ENCODE measurements at places on chromosomes 13 and 19.

GRCh38 chr13:32086791-32087441 lies 55.3 kb downstream of the FRY start:
- DNase-seq: no peak

DNA sequence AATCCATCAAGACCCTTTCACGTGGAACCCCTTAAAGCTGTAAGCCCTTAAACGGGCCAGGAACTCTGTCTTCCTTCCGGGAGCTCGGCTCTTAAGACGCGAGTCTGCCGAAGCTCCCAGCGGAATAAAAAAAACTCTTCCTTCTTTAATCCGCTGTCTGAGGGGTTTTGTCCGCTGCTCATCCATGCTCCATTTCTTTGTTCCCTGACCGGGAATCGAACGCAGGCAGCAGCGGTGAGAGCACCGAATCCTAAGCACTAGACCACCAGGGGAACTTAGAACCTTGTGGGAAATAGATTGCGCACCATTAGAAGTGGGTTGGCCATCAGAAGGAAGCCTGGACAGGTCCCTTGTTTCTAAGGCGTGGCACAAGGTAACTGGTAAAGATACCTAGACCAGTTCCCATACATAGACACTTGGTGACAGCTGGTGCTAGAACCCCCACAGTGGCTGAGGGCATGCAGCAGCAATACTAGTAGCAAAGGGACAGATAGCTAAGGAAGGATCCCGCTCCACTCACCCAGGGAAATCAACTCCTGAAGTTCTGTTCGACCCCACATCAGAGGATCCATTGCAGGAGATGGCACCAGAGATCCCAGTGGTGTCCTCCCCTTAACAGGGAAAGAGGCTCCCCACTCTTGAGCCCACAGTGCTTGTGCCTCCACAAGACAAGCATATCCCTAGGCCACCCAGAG lies 1.5 kb upstream of the RGCC start:
- no peak for DNase-seq

- DNase-seq: no peak
Observed at GRCh38 chr13:33904431-33904830, 86.5 kb downstream of the RFC3 start.

DNA sequence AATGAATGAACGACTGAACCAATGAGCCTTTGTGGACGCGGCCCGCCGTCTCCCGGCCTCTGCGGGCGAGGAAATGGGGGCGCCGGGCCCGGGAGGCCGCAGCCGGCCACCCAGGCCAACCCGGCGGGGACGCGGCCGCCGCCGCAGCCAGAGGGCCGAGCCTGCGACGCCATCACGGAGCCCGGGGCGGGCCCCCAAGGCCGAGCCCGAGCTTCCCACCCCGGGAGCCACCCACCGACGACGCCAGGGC lies 216 bp downstream of the SUGP2 start:
- DNase-seq: no peak

DNA sequence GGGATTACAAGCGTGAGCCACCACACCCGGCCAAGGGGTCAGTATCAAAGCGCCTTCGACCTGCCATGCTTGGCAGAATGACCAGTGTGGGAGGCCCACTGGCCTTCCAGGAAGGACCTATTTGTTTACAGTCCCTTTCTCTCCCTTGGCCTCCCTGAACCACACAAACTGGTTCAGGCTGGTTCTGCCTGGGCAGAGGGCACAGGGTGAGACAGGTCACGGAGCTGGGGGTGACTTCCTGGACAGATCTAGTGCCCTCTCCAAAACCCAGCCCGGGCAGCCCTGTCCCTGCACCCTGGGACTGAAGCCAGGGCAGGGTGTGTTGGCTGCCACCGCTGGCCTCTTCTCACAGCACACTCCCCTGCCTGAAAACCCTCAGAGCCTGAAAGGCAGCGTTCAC lies 11.3 kb downstream of the PLEKHF1 start:
- DNase-seq: no peak

DNA sequence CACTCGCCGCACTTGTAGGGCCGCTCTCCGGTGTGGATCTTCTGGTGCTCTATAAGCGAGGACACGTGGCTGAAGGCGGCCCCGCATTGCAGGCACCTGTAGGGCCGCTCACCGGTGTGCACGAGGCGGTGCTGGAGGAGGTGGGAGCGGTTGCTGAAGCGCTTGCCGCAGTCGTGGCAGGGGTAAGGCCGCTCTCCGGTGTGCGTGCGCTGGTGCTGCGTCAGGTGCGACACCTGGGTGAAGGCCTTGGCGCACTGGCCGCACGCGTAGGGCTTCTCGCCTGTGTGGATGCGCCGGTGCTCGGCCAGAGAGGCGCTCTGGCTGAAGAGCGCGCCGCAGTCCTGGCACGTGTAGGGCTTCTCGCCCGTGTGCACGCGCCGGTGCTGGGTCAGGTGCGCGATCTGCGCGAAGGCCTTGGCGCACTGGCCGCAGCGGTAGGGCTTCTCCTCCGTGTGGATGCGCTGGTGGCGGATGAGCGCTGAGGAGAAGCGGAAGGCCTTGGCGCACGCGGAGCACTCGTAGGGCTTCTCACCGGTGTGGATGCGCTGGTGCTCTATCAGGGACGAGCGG lies 7.5 kb downstream of the ZNF835 start:
- no peak for DNase-seq

GRCh38 chr13:73179650-73180274 lies 121.0 kb downstream of the KLF5 start:
- no peak for DNase-seq

- no peak for DNase-seq
Observed at GRCh38 chr13:114194853-114195252, 15.8 kb downstream of the CFAP97D2 start.

GRCh38 chr19:50729894-50730293 lies 6.7 kb downstream of the CLEC11A start:
- no peak for DNase-seq

- no peak for DNase-seq
Observed at GRCh38 chr13:26412936-26413716, 144.4 kb upstream of the WASF3 start.

- no peak for DNase-seq
Observed at GRCh38 chr13:47932950-47933923, 67.8 kb downstream of the SUCLA2 start.

DNA sequence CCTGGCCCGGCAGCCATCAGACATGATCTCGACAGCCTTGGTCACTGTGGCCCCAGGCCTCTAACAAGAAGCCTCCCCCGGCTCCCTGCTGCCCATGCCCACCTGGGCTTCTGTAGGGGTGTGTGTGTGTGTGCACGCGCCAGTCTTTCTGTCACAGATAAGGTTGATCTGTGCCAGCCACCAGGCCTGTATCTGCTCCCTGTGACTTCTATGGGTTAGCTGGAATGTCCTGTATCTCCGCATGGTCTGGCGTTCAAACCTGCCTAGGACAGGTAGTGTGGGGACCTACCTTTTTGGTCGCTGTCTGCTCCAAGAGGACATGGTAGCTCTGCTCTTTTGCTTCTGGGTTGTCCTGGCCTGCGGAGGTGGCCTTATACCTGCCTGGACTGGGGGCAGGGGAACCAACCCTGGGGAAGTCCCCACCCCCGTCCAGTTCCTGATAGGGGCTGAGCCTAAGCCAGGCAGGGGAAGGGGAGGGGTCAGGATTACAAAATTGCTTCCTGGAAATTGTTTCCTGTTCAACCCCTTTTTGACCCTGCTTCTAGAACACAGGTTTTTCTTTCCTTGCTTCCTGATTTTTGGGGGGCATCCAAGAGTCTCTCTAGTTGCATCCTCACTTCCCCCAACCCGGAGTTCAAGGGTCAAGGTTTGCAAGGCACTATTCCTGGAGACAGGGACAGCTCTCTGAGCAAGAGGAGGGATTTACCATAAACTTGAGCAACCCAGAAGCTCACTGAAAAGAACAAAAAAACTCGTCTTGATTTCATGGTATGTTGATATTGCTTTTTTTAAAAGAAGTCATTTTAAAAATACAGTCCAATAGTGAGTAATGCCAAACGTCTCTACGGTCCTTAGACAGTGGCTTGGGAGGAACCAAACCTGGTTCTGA lies at the start of gene LRG1:
Gene LRG1 (minus strand): TSS at position 344 of the 889 bp plus-strand sequence. CDS start 23 bp downstream, at position 321.
- DNase-seq: no peak

GRCh38 chr13:62879071-62879470 lies 1463.4 kb upstream of the PCDH20 start:
- DNase-seq: no peak

- no peak for DNase-seq
Observed at GRCh38 chr19:40810160-40810559, 11.2 kb downstream of the EGLN2 start.

DNA sequence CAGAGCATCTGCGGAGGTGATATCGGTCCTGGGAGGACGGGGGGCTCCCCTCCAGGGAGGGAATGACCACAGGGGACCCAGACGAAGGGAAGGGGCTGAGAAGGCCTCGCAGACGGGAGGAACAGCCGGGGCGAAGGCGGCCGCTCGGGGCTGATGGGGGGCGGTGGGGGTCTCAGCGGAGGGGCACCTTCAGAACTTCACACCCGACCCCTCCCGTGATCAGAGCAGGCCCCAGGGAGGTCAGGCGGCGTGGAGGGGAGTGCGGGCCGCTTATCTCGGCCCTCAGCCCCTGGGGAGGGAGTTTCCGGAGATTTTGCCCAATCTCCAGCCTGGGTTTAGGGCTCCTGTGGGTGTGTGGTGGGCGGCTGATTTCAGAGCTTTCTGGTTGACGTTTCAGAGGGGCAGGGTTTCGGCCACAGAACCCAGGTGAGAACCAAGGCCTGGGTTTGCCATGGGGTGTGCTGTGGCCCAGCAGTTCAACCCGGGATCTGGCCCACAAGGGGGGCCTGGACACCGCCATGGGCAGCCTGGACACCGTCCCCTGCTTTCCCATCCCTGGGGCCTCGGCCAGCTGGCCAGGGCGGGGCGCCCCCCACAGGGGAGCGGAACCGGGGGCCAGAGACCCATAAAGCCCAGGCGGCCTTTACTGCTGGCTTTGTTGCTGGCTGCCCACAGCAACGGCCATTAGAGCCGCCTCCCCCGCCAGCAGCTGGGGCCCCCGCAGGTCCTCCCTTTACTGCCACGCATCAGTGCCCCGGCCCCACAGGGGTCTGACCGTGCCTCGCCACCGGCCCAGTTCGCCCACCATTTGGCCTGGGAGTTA lies 29.0 kb downstream of the ARID3A start:
- peak; percentile 17 for DNase-seq

- DNase-seq: no peak
Observed at GRCh38 chr13:48121733-48122132, 26.8 kb upstream of the MED4 start.

DNA sequence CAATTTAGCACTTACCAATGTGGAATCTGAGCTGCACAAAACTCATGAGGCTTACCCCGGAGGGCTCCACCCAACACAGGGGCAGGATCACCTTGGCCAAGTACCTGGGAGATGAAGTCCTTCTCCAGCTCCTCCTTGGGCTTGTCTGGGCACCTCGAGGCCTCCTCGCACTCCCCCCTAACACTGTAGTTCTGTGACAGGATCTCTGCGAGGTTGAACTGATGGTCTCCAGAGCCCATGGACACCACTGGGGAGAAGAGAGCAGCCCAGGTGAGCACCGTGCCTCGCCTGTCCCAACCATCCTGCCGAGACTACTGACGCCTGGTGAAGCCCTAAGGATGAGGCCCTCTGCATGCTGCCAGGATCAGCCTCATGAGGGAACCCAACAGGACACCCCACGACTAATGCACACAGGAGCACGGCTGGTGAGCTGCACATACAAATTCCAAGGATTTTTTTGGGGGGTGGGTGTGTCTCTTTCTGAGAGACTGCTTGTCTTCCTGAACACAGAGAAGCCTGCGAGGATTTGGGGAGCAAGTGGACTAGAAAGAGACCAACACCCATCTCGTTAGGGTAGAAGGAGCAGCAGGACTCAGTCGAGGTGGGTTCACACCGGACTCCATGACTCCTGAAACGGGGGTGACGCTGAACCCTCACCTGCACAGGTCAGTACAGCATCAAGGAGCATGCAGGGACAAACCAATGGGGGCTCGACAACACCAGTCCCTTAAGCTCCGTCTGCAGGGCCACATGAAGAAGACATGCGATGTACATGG lies 10.1 kb downstream of the MIER2 start:
- DNase-seq: no peak

- no peak for DNase-seq
Observed at GRCh38 chr19:33727331-33727998, 69.2 kb upstream of the KCTD15 start.

GRCh38 chr19:31528261-31528660 lies 179.0 kb upstream of the TSHZ3 start:
- DNase-seq: no peak

DNA sequence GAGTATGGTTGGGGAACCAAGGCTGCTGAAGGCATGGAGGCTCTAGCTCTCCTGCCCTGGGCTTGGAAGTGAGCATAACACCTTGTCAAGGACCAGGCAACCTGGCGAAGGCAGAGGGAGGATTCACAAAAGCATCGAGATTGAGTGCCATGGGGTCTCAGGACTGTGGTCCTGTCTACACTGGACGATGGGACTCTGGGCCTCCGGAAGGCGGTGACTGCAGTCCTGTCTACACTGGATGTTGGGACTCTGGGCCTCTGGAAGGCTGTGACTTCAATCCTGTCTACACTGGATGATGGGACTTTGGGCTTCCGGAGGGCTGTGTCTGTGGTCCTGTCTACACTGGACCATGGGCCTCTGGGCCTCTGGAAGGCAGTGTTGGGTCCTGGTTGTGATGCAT lies 290.4 kb downstream of the TEX29 start:
- DNase-seq: no peak

DNA sequence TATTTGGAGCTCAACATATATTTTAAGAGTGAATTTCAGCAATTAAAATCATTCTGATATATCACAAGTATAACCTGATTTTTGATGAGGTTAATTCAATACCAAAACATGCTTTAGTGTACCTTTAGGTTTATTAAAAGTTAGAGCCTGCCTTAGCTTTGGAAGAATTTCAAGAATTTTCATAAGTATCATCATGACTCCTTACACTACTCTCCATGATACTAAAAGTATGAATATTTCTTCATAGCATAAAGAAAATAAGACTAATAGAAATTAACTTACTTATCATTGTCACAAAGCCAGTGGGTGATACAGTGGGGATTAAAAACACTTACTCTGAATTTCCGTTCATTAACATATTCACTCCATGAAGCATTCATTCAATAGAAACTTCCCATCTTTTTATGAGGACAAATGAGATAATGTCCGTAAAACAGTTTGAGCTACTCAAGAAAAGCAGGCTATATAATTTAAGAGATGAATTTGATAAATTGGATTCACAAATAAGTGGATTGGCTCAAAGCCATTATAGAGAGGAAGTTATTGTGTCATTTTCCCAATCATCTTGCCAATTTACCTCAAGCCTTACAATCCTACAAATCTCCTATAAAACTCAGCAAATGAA lies 214.0 kb downstream of the PCDH9 start:
- DNase-seq: no peak

- no peak for DNase-seq
Observed at GRCh38 chr19:30171795-30172612, 200.2 kb upstream of the ZNF536 start.

- DNase-seq: no peak
Observed at GRCh38 chr19:23304238-23304637, 54.0 kb upstream of the ZNF724 start.

All from right hindlimb (tissue), 1 donor.